ENCODE measurements at places on chromosomes 3 and 15. TPM values are rescaled to one million over a fixed set of nuclear protein-coding genes. Genes with fewer than 3 reads are reported as not detected.

DNA sequence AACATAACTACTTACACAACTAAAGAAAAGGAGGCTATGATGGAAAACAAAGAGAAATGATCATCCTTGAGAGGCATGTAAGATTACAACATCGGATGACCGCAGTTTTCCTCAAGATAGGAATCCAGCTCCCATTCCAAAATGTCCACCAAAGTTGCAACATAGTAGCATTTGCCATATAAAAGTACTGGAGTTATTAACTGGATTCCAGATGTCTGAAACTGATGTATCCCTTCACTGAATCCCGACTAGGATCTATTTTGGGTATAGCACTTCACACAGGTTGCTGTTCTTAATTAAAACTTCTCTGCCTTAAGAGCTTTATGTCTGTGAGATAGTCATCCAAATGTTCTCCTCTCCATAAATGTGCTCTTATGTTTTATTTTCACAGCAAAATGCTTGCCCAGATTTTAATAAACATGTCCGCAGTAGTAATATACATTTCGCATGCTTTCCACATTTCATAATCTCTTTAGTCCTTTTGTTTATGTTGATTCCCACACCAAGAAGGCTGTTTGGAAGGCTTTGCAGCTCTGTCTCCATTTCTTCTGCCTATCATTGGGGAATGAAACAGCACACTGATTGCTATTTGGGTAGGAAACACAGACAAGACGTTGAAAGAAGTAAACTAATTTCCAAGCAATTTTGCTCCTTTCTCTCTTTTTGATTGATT is 716.5 kb upstream of the CFAP20DC start:
- DNase-seq, result peak; percentile 86

Gene ZIC1
- 2.1 TPM for total RNA-seq

Gene TGM5
- total RNA-seq, result not detected

Gene PPP1R14D
- total RNA-seq, result not detected

DNA sequence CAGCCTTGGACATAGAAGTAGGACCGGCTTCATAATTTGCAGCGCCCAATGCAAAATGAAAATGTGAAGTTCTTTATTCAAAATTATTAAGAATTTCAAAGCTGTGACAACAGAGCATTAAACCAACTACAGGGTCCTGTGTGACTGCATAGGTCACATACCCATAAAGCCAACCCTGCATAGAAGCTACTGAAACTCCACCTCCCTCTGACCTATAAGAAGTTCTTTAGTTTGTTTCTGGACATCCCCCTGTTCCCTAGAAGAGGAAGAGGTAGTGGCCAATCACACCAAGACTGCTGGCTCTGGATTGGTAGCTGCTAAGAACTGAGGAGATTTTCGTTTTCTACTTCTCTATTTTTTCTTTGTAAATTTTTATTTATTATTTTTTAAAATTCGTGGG is 9.0 kb upstream of the SELENOT start:
- DNase-seq, result no peak

GRCh38 chr15:68679961-68680371 is 101.2 kb downstream of the CORO2B start:
- no peak for DNase-seq

- DNase-seq, result no peak
Measured at GRCh38 chr3:140850210-140850955, 91.3 kb upstream of the SLC25A36 start.

DNA sequence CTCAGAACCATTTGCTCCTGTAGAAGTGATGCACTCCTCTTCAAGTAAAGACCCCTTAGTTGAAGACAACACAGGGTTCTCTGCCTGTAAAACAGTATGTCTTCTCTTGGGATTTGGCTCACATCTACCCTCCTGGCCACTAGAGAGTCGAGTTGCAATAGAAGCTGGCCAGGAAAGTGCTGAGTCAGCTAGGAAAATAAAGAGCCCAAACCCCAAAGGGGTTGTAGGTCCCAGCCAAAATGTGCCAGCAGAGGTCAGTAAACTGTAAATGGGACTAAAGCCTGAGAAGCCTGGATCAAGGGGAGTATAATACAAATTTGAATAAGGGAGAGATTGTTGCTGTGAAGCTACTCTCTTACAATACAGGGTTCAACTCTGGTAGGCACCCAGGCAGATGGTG is 37.2 kb upstream of the THBS1 start:
- no peak for DNase-seq

Gene CSPG5
- under 0.01 TPM for total RNA-seq

DNA sequence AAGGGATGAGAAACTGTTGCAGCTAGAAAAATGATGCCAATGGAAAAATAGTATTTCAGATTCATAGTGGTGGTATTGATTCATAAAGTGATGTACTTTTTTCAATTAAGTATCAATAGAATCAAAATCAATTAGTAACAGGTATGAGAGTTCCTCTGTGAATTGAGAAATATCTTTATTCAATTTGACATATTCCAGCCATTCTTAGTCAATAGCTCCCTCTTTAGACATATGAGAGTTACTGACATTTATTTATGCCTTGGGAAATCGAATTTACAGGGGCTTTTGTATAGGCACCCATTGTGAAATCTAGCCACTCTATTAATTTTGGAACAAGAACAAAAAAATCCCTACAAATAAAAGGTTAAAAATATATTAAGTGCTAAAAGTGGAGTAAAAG is 386.9 kb upstream of the CNTN3 start:
- DNase-seq, result no peak

DNA sequence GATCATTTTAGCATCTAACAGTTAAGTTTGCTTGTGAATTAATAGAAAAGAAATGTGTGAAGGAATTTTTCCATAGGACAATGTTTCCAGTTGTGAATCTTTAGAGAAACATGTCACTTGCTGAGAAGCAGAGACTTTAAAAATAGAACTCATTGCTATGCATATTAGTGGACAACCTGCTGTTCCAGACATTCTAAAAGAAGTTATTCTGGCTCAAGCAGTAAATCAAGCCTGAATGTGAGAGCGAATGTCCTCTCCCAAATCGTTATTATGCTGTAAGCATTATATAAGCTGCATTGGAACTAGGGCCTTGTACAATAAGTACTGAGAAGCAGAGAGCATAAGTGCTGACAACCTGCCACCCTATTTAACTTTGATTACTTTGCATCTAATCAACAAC is 990.9 kb downstream of the PLOD2 start:
- no peak for DNase-seq

DNA sequence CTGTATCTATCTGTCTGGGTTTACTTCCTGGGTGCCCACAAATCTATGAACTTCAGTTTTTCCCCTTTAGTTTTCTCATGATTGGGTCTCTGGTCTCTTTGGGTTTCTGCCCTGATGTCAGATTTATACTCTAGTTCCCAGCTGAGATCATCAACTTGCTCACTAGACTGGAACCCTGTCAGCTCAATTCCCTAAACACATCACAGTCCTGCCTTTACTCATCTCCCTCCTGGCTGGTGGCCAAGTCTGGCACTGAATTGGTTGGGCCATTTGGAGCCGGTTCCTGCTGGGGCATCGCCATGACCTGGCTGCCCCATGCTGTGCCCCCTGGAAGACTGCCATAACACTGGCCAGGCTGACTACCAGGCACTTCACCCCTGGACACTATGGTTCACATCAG is 345.3 kb downstream of the CHST2 start:
- DNase-seq, result no peak

DNA sequence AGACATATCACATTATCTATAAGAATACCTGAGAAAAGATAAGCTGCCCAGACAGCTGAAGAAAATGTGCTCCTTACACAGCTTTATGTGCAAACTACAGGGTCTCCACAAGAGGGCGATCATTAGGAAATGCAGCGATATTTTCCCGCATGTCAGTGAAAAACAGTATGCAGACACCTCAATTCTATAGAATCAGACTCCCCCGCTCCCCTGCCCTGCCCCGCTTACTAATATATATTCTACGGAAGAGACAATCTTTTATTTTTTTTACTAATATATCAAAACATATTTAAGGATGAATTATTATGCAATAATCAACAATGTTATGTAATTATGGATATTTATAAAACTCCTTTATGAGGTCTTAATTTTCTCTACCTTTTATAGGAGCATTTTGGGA is 681.3 kb downstream of the ROBO1 start:
- no peak for DNase-seq

- DNase-seq, result no peak
Measured at GRCh38 chr3:54433846-54434245, 311.5 kb downstream of the CACNA2D3 start.

- DNase-seq, result no peak
Measured at GRCh38 chr3:123953735-123954134, 7.3 kb downstream of the CCDC14 start.

Gene SAXO2
- total RNA-seq, result 6.2 TPM

GRCh38 chr3:140545756-140546155 is 132.1 kb upstream of the TRIM42 start:
- peak; percentile 55 for DNase-seq

GRCh38 chr3:127822682-127823425 is 539 bp upstream of the MGLL start:
- DNase-seq, result peak; percentile 91

Gene SAMMSON
- total RNA-seq, result not detected

GRCh38 chr3:18127174-18127858 is 297.8 kb downstream of the SATB1 start:
- DNase-seq, result no peak

GRCh38 chr15:74889883-74890664 is at the start of gene MPI:
Gene MPI (plus strand): TSS chr15:74890042. CDS start chr15:74890074, 32 bp downstream.
- DNase-seq, result peak; percentile 100

Gene VGLL3
- 242 TPM for total RNA-seq

Gene CLDN18
- total RNA-seq, result not detected

Gene STRIT1
- total RNA-seq, result not detected

- DNase-seq, result peak; percentile 45
Measured at GRCh38 chr3:17678116-17678741, 64.2 kb downstream of the TBC1D5 start.

GRCh38 chr15:57496594-57496945 is 95.1 kb upstream of the MYZAP start:
- DNase-seq, result no peak

DNA sequence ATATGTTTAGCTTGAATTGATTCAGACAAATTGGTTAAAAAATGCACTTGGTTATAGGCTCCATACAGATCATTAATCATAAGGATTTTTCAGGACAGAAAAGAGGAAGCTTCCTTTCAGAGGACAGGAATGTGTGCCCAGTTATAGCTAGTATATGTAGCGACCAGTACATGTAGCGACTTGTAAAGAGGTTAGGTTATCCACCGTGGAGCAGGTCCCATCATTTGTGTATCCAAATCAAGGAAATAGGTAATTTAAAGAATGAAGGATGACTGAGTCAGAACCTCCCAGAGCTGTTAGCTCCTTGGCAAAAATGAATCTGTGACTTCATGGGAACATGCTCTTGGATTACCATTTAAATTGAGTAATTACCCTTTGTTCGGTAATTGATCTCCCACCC is 15.8 kb upstream of the P2RY12 start:
- no peak for DNase-seq

DNA sequence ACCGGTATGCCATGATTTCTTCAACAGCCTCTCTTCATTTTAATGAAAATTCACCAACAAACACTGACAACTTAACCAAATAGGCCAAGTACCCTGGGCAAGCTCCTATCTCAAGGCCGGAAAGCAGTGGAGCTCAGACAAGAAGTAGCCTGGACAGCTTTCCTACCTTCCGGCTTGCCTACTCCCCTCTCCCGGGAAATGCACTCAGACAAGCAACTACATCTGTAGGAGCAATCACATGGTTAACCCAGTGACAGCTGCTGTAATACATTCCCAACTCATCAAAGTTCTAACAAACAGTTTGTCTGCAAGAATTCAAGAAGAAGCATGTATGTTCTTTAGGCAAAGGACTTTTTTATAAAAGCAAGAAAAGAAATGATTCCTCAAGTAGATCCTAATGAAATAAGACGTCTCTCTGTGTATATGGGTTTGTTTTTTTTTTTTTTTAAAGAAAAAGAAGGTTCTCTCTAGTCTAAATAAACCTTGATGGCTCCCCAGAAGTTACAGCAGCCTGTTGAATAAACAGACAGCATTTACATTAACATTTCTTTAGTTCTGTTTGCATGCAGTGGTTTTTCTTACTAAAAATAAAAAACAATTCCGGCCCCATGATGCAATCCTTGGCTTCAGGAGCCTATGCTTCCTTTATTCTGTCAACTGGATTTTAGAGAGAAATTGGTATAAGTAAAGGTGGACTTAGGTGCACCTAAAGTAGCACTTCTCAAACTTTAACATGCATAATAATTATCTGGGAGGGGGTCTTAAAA is 278.7 kb downstream of the NEK10 start:
- no peak for DNase-seq

DNA sequence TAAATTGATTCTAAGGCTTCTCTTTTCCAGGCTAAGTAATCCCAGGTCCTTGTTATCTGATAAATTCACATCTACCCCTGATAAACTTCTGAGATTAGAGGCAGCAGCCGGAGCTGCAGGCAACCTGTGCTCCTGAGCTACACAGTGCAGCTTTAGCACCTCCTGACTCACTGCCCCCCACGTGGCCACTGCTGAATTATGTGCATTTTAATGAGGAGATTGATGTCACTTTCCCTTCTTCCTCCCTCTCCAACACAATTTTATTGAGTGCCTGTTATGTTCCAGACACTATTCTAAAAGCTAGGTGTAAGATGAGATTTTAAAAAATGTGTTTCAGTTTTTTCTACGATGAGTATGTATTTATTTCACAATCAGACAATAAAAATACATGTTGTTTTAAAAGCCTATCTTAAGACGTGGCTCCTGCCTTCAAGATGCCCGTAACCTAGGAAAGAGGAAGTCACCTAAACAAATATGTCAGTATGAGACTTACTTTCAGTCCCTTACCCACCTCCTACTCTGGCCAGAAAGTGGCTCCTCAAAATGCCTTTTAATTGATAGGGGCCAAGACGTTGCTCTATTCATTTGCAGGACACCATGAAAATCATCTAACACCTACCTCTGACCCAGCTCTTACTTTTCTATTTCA is 161.5 kb upstream of the PFN2 start:
- no peak for DNase-seq

DNA sequence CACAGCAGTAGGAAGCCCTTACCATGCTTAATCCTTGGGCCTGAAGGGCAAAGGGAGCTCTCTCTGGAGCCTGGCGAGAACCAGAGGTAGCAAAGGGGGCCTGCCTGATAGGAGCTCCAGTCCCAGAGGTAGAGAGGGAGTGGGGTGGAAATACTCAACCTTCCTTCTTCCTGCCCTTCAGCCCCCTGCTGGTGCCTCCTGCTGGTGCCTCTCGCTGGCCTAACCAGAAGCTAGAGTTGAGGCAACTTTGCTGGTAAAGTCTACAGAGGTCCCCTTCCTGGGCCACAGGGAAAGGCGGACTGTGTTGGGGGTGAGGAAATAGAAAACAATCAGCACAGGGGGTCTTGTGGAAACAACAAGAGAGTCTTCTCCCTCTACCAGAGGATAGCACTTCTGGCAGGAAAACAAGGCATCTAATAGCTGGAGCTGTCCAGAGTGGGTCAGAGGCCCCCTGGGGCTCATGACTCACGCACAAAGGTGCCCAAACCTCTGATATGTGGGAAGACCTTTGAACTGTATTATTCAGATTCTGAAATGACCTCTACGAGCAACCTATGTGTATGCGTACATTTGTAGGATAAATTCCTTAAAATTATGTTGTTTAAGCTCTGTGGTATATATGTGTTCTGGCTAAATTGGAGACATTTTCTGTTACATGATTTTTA is 133.9 kb downstream of the LRRC28 start:
- no peak for DNase-seq
